ENCODE measurements at places on chromosomes 5 and 9.

DNA sequence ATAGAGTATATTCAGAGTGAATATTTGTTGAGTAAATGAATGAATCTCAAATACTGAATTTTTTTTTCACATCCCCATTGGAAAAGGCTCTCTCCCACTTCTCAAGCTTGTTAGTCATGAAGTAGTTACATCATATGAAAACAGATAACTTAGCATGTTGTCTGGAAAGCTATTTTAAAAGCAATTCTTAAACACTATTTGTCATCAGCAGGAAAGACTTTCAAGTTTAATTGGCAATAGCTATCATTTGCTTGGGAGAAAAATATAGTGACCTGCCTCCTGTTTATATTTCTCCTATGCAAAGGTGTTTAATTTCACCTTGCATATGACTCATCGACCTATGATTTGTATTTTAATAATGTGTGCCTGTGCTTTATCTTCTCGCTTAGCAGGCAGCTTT lies 499.8 kb upstream of the GRIA1 start:
- no peak for DNase-seq

GRCh38 chr5:59103303-59103702 lies 520.4 kb downstream of the RAB3C start:
- DNase-seq, result no peak

GRCh38 chr9:112819635-112820496 lies 69.3 kb downstream of the SNX30 start:
- DNase-seq, result peak; percentile 52

DNA sequence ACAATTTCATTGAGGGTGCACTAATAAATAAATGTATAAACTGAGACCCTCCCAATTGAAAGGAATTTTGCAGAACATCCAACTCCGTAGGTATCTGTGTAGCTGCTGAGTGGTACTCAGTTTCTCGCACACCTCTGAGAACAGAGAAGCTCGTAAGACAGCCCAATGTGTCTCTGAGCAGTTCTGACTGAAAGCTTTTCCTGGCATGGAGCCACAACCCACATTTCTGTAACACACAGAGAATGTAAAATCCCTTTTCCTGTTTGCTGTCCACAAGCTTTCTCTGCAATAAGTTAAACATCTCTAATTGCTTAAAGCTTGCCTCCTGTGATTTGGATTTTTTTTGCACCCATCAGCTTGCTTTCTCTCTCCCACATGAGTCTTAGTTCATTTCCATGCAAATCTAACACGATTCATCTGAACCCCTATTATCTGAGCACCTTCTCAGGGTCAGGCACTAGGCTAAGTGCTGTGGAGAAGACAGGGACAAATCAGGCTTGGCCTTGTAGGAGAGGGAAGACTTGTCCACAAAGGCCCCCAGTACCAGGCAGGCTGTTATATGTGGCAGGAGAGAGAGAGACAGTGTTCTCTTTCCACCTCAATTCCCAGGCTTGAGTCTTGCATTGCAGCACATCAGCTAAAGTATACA lies 44.2 kb upstream of the COL15A1 start:
- DNase-seq, result no peak

DNA sequence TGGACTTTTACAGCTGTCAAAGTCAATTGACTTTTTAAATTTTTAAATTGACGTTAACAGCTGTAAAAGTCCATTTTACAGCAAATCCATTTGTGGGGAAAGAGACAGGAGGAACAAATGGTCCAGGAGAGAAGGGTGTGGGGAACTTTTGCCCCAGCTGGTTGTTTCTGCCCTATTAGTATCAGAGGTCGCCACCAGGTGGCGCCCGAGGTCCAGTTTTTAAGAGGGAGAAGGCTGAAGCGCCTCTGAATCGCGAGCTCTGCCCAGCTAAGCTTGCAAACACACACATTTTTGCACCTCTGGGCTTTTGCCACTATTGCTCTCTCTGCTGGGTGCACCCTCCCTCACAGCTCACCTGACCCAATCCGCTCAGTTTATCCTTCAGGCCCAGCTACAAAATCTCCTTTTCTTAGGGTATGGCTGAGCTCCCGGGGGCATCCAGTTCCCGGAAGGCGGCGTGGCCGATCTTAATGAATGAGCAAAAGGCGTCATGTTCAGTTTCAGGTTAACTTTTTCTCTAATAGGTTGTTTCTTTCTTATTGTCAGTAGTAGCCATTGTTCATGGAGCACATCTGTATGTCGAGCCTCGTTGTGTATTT lies 6.3 kb upstream of the TTLL11 start:
- peak; percentile 77 for DNase-seq

- no peak for DNase-seq
These were observed 602 bp upstream of the CD274 start for GRCh38 chr9:5449521-5450358.

DNA sequence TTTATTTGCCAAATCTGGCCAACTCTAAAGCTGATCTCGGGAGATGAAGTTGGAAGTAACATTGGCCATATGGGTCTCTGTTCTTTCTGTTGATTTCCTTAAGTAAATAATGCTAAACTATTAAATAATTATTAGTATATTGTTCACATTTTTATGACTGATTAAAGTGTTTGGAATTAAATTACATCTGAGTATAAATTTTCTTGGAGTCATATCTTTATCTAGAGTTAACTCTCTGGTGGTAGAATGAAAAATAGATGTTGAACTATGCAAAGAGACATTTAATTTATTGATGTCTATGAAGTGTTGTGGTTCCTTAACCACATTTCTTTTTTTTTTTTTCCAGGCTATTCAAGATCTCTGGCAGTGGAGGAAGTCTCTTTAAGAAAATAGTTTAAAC lies 9.3 kb upstream of the FGF18 start:
- DNase-seq, result no peak

GRCh38 chr5:124315741-124316415 lies 430.6 kb downstream of the ZNF608 start:
- no peak for DNase-seq

DNA sequence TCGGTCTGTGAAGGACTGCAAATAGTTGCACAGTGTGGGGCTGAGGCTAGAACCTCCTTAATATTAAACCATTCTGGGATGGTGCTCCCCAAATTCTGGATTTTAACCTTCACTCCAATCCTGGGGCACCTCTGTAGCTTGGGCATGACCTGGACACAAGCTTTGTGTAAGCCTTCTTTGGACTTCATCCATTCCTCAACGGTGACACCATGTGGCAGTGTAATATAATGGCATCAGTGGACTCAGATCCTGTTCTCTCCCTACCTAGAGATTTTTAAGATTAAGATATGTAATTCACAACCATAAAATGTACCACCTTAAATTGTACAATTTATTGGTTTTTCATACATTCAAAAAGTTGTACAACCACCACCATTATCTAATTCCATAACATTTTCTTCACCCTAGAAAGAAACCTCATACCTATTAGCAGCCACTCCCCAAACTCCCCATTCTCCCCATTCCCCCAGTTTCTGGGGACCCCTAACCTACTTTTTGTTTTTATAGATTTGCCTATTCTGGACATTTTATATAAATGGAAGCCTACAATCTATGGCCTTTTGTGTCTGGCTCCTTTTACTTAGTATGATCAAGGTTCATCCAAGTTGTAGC lies 4.8 kb upstream of the PLGRKT start:
- DNase-seq, result peak; percentile 21

DNA sequence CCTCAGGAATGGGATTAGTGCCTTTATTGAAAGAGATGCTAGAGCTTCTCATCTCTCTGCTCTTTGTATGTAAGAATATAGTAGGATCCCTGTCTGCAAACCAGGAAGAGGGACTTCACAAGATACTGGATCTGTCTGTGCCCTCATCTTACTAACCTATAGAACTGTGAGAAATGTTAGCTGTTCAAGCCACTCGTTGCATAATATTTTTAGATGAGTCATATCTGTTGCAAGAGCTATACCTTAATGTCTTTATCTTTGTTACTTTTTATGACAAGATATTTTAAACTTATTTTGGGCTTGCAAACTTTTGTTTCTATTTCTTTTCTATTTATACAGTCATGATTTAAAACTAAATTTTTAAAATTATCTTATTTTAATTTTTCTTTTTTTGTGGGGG lies 1296.8 kb upstream of the CDH6 start:
- DNase-seq, result no peak

GRCh38 chr9:76355886-76356285 lies 38.3 kb downstream of the RFK start:
- DNase-seq, result no peak

DNA sequence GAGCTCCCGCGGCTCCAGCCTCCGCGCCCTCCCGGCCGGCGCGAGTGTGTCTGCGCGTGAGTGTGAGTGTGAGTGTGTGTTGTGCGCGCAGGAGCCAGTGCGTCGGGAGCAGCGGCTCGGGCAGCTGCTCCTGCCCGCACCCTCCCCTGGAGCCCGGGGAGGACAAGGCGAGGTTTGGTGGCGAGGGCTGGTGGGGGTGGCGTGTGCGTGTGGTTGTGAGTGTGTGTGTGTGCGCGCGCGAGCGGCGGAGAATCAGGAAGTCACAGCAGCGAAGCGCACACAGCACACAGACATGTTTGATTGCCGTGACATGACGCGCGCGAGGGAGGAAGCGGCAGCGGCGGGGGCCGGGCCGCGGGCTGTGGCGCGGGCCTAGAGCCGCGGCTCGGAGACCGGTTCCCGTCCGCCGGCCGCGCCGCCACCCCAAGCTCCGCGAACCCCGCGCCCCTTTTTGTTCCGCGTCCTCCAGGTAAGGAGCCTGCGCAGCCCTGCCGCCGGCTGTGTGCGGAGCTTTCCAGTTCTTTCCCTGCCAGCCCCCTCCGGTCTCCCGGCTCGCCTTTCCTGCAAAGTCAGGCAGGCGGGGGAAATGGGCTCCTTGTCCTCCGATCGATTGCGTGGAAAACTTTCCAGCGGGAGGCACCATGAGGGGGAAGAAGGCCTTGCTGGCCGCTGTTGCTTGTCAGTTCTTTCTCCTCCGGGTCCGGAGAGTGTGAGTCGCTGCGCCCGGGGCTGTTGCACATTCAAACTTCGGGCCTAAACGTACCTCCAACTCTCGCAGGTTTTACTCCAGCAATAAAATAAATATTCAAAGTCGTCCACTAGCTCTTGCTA lies 2.4 kb downstream of the SMARCA2 start:
- peak; percentile 22 for DNase-seq

DNA sequence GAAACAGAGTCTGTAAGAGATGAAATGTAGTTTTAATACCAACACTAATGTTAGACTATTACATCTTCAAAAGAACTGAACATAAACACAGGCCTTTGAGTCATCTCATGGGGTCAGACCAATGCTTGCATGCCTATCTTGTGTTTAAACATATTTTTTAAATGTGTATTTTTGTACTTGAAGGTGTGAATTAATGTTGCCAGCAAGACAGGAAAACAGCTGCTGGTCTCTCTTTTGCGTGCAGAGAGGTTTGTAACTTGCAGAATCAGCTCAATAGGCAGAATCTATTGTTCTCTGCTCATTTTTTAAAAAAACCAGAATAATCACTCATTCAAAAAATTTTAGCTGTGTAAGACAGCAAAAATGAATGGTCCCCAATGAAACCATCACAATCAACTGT lies 180.2 kb downstream of the ALDH1A1 start:
- DNase-seq, result no peak

GRCh38 chr5:172906436-172906835 lies 52.8 kb upstream of the RPL26L1 start:
- no peak for DNase-seq

- no peak for DNase-seq
These were observed 210.7 kb upstream of the SLC24A2 start for GRCh38 chr9:19999491-20000057.

GRCh38 chr5:181151146-181151545 lies 3.8 kb downstream of the OR2V2 start:
- no peak for DNase-seq

- DNase-seq, result no peak
These were observed 681 bp upstream of the ETF1 start for GRCh38 chr5:138543730-138544104.

- DNase-seq, result no peak
These were observed 186.6 kb downstream of the HINT1 start for GRCh38 chr5:130978475-130978874.

DNA sequence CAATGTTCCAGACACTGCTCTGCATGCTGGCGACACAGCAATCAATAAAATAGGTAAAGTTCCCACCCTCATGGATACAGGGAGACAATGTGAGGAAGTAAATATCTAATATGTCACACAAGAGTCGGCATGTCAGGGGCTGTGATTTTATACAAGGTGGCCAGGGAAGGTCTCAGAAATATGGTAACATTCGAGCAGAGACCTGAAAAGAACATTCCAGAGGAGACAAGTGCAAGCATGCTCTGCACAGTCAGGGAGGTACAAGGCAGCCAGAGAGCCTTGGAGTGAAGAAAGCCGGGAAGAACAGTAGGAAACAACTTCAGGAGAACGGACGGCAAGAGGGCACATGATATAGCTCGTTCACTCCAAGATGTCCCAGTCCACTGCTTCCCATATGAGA lies 89.2 kb upstream of the ZNF462 start:
- no peak for DNase-seq

GRCh38 chr9:116662646-116663310 lies 24.3 kb upstream of the TRIM32 start:
- no peak for DNase-seq

- no peak for DNase-seq
These were observed 31.2 kb downstream of the ERMP1 start for GRCh38 chr9:5801739-5802113.

Data from HuH-7 (cell line).